ENCODE measurements at places on chromosomes 16 and 17. TPM values are rescaled to one million over a fixed set of nuclear protein-coding genes. Genes with fewer than 3 reads are reported as not detected.

DNA sequence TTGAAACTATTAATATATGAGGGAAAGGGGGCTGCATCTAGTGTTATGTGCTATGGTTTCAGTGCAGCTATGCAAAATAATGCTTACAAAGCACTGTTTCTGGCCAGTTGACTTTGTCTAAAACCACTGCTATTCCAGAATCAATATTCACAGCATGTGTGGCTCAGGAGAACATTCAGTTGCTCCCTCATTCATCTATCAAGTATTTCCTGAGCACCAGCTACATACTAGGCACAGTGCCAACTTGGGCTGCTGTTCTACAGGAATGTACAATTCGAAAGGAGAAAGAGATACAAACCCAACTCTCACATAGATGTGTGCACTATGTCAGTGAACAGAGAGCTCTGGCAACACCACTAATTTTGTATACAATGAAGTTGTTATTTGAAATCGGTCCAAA, 183.0 kb downstream of the PHKB start:
- DNase-seq, result peak; percentile 23
- no peaks in the 10 kb centered on the region for H3K36me3 ChIP-seq

Gene USP32
- 166 TPM for total RNA-seq

Gene BCAR1
- 201 TPM for total RNA-seq

DNA sequence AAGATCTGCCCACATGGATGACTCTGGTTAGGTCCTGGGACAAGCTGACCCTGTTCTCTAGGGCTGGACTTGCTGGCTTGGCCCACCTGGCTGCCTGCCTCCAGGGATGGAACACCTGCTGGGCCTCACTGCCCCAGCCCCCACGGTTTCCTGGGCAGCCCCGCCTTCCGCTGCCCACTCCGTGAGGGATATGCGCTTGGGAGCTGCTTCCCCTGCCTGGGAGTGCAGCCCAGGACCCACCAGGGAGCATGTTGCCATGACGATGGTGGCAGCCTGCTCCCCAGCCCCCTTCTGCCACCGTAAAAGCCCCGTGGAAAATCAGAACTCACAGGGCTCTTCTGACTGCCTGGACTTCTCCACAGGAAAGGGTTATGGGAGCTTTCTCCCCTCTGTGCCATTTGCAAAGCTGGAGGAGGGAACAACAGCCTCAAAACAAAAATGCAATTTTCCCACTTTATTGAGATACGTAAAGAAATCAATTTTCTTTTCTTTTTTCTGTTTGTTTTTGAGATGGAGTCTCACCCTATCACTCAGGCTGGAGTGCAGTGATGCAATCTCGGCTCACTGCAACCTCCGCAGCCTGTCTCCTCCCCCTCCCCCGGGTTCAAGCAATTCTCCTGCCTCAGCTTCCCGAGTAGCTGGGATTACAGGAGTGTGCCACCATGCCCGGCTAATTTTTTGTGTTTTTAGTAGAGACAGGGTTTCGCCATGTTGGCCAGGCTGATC, 18.0 kb upstream of the GAS7 start:
- H3K27ac ChIP-seq, result no peak overlapping the region
- H3K4me3 ChIP-seq, result no peak overlapping the region
- no peaks in the 10 kb centered on the region for H3K4me1 ChIP-seq
- no peaks in the 10 kb centered on the region for H3K27me3 ChIP-seq

DNA sequence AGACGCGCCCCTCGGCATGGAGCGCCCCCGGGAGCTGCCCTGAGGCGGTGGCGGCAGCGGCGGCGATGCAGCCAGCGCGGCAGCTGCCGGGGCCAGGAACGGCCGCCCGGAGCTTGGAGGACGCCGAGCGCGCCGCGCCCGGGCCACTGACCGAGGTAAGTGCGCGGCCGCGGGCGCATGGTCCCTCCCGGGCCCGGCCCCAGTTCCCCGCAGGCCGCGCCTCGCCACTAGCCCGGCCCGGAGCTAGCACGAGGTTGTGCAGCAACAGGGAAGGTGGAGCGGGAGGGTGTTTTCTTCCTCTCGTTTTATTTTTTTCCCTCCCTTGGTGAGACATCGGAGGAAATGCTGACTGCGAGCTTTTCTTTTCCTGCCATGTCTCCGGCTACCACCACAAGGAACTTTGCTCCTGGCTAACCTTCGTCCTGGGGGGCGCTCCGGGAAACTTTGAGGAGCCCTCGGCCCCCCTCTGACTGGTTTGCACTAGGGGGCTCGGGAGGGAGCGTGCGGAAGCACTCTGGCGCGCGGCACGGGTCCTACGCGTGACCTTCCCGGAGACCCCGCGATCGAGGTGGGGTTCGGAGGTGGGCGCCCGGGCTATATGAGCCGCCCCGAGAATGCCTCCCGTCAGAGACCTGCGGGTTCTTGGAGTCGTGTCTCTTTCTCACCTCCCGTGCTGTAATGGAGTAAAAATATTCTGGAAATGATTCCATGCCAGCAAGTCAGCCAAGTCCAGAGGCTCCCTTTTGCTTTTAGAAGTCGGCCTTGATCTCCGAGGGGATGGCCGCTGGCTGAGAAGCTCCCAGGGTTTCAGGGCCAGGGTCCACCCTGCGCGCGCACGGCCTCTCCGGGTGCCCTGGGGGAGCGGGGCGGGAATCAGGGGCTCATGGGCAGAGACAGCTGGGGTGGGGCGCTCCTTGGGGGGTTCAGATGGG, 868 bp downstream of the KCNJ12 start:
- peak overlapping the region; percentile 50 for H3K27ac ChIP-seq
- H3K27me3 ChIP-seq, result no peaks in the 10 kb centered on the region
- DNase-seq, result peak; percentile 35
- peaks cover 8% of the 10 kb centered on the region for H3K4me1 ChIP-seq
- H3K36me3 ChIP-seq, result no peaks in the 10 kb centered on the region

Gene SLFN11
- 6.4 TPM for total RNA-seq

Gene WFDC1
- total RNA-seq, result 18.9 TPM

Gene ESRP2
- 12.8 TPM for total RNA-seq

- no peak for DNase-seq
- no peaks in the 10 kb centered on the region for H3K27me3 ChIP-seq
- H3K4me3 ChIP-seq, result no peak overlapping the region
- H3K36me3 ChIP-seq, result no peaks in the 10 kb centered on the region
Measured at GRCh38 chr17:80694992-80695912, 150.6 kb downstream of the RPTOR start.

GRCh38 chr17:27288183-27288582, 5.7 kb upstream of the WSB1 start:
- no peak overlapping the region for H3K4me3 ChIP-seq
- no peak for DNase-seq
- no peak overlapping the region for H3K27ac ChIP-seq
- H3K4me1 ChIP-seq, result peaks cover 6% of the 10 kb centered on the region
- no peaks in the 10 kb centered on the region for H3K27me3 ChIP-seq

- no peak overlapping the region for H3K27ac ChIP-seq
- no peaks in the 10 kb centered on the region for H3K27me3 ChIP-seq
- H3K4me3 ChIP-seq, result no peak overlapping the region
- H3K36me3 ChIP-seq, result no peaks in the 10 kb centered on the region
- no peak for DNase-seq
Measured at GRCh38 chr17:76987486-76988093, 119.4 kb downstream of the MGAT5B start.

Gene NOTUM
- 13.2 TPM for total RNA-seq

DNA sequence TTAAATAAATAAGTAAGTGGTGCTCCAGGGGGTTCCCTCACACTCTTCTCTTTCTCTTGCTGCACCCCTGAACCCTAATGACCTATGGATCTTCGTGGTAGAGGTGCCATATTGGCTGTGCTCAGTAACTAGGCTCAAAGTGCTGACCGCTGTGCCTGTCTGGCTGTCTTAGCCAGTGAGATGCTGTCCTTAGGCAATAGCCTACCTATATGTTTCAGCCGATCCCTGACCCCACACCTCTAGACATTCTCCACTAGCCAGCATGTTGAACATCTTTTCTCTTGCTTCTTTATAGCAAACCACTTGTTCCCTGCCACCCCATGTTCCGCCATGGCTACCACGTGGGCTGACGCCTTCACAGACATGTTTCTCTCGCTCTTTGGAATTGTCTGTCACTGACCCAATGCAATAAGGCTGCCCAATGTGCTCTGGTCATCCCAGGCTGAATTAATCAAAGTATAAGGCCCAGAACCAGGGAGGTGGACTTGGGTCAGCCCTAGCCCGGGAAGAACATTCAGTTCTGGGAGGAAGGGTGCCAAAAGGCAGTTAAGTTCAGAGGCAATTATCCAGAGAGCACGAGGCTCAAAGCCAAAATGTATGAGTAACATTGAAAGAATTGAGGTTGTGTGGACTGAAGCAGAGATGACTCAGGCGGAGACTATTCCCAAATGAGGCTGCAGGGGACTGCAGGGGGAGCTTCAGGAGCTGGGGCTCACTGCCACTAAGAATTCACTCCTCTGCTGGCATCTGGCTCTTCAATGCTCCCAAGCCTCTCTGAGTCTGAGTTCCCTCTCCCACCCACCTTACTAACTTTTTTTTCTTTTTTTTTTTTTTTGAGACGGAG, 28.7 kb upstream of the TNRC6A start:
- peak overlapping the region; percentile 81 for H3K27ac ChIP-seq
- no peaks in the 10 kb centered on the region for H3K27me3 ChIP-seq
- H3K4me3 ChIP-seq, result no peak overlapping the region
- H3K36me3 ChIP-seq, result no peaks in the 10 kb centered on the region
- H3K4me1 ChIP-seq, result no peaks in the 10 kb centered on the region

GRCh38 chr17:48989100-48989499, 8.1 kb upstream of the IGF2BP1 start:
- H3K36me3 ChIP-seq, result no peaks in the 10 kb centered on the region
- no peak overlapping the region for H3K27ac ChIP-seq

GRCh38 chr16:79769928-79770243, 169.3 kb upstream of the MAF start:
- peaks cover 17% of the 10 kb centered on the region for H3K4me1 ChIP-seq
- no peak for DNase-seq
- peak overlapping the region; percentile 87 for H3K27ac ChIP-seq
- H3K4me3 ChIP-seq, result peak overlapping the region; percentile 65
- no peaks in the 10 kb centered on the region for H3K36me3 ChIP-seq
- no peaks in the 10 kb centered on the region for H3K27me3 ChIP-seq

DNA sequence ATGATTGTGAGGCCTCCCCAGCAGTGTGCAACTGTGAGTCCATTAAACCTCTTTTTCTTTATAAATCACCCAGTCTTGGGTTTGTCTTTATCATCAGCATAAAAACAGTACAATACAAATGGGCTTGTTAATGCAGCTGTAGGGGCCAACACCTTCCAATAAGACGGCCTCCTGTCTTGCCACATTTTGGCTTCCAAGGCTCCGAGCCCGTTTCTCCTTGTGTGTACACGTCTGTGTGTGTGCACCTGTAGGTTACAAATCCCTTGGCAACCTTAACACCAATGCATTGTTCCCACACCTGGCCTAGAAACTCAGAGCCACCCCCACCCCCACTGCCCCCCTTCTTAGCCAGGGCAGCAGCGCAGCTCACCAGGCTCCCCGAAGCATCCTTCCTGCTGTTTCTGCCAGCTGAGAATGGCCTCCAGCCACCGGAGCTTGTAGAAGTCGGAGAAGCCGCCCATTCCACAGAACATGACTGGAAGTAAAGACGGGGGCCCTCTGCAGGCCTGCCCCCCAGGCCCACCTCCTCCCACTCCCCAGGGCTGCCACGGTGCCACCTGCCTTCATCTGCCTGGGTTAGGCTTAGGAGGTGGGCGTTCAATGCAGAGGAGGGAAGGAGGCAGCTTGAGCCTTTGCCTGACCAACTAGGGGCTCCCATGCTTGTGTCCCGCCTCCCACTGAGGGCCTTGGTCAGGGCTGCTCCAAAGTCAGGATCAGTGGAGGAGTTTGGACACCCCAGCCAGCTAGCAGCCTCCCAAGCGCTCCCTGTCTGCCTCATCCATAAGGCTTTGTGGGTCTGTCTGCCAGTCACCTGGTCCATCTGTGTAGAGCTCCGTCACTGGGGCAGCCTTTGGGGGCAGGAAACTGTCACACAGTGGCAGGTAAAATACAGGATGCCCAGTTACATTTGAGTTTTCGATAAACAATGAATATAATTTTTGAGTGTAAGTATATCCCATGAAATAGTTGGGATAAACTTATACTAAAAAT, 10.6 kb downstream of the C16orf89 start:
- H3K4me3 ChIP-seq, result no peak overlapping the region
- no peak for DNase-seq
- no peaks in the 10 kb centered on the region for H3K27me3 ChIP-seq
- no peaks in the 10 kb centered on the region for H3K36me3 ChIP-seq
- no peak overlapping the region for H3K27ac ChIP-seq
- H3K4me1 ChIP-seq, result no peaks in the 10 kb centered on the region

Gene TBC1D3I
- total RNA-seq, result 2.2 TPM

- H3K27ac ChIP-seq, result no peak overlapping the region
- peak; percentile 20 for DNase-seq
- no peaks in the 10 kb centered on the region for H3K4me1 ChIP-seq
- no peak overlapping the region for H3K4me3 ChIP-seq
Measured at GRCh38 chr16:27515874-27516353, 33.8 kb downstream of the GTF3C1 start.

DNA sequence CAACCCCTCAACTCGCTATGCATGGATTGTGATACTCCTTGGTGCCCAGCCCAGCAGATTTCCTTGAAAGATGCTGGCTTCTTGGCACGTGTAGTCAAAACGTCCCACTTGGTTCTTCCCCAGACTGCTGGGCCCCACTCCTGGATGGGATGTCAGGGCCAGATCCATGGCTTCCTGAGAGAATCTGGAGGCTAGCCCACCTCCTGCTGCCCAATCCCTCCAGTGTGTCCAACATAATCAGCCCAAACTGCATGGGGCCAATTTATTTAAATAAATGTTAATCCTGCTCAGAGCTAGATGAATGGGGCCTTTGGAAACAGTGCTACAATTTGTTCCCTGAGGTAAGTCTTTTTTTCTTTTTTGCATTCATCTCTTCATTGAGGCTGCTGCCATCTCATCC, 49.4 kb downstream of the WSB1 start:
- no peak for DNase-seq
- no peak overlapping the region for H3K27ac ChIP-seq
- no peak overlapping the region for H3K4me3 ChIP-seq
- H3K27me3 ChIP-seq, result no peaks in the 10 kb centered on the region
- H3K36me3 ChIP-seq, result no peaks in the 10 kb centered on the region

GRCh38 chr16:23128056-23128455, 21.2 kb downstream of the USP31 start:
- no peak overlapping the region for H3K4me3 ChIP-seq
- no peaks in the 10 kb centered on the region for H3K36me3 ChIP-seq
- H3K4me1 ChIP-seq, result peaks cover 4% of the 10 kb centered on the region

DNA sequence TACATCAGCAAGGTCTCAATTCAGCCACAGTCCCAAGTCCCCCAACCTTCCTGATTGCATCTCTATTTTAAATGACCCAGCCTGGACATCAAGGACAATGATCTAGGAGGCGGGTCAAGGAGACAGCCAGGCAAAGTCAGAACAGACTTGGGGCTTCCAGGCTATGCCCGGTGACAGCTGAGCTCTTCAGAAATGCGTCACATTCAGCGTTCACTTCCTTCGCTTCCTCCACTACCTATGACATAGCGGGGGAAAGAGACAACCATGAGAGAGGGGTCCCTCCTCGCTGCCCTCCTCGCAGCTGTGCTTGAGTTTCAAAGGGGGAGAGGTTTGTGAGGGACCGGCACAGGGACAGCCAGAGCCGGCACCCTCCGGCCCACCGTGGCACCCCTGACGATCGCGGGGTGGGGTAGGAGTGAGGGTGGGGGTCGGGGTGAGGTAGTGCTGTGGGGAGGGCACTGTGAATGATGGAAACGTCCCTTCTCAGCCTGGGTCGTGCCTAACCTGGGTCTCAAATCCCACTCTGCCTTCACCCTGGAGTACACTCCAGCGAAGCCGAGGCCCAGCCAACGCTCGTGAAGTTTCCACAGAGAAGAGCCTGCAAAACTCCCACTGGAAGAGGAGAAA, 12.3 kb upstream of the LGALS3BP start:
- H3K27ac ChIP-seq, result peak overlapping the region; percentile 24
- peaks cover 33% of the 10 kb centered on the region for H3K4me1 ChIP-seq
- H3K27me3 ChIP-seq, result no peaks in the 10 kb centered on the region

- peaks cover 21% of the 10 kb centered on the region for H3K4me1 ChIP-seq
- no peak for DNase-seq
- H3K27ac ChIP-seq, result no peak overlapping the region
- H3K27me3 ChIP-seq, result no peaks in the 10 kb centered on the region
- no peak overlapping the region for H3K4me3 ChIP-seq
Measured at GRCh38 chr16:84088695-84089395, 27.9 kb downstream of the MBTPS1 start.

Gene TBX2
- 20.1 TPM for total RNA-seq
